ENCODE measurements at places on chromosomes 11 and 22.
A peak's percentile ranks its signal among the peaks of the same experiment; 100 is the strongest.

GRCh38 chr22:42614312-42615091, at the start of gene POLDIP3:
TSS of gene POLDIP3 (minus strand) at chr22:42614883. CDS start at chr22:42614857, 26 bp downstream.
- peak; percentile 97 for DNase-seq

- DNase-seq, result no peak
Observed at GRCh38 chr11:105144887-105145286, 5.3 kb upstream of the CARD18 start.

DNA sequence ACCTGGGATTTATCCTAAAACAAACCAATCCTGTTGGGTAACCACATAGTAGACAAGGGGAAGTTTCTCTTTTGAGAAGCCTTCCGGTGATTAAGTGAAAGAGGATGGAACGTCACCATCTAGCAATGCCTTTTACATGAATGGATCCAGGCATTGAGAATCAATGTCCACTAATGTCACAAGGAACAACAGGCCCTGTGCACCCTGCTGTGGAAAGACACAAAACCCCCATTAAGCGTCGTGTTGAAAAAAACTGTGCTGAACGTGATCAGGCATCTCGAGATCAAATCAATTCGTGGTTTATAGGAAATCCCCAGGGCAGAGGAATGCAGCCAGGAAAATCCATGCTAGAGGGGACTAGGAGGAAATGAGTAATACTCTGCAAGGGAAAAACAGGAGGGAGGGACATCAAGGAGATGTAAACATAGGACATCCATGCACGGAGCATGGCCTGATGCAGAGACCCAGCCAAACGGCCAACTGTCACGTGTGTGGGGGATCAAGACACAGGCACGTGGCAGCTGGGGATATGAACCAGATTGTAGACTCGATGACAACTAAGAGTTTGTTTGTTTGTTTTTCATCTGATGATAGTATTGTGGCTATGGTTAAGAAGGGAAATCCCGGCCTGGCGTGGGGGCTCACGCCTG, 38.6 kb upstream of the CARS1 start:
- DNase-seq, result no peak

- DNase-seq, result no peak
Observed at GRCh38 chr11:7031471-7031871, 11.2 kb downstream of the NLRP14 start.

- no peak for DNase-seq
Observed at GRCh38 chr22:27137871-27138337, 480.5 kb downstream of the MIAT start.

- DNase-seq, result no peak
Observed at GRCh38 chr11:62446091-62446490, 27.3 kb downstream of the SCGB1A1 start.

DNA sequence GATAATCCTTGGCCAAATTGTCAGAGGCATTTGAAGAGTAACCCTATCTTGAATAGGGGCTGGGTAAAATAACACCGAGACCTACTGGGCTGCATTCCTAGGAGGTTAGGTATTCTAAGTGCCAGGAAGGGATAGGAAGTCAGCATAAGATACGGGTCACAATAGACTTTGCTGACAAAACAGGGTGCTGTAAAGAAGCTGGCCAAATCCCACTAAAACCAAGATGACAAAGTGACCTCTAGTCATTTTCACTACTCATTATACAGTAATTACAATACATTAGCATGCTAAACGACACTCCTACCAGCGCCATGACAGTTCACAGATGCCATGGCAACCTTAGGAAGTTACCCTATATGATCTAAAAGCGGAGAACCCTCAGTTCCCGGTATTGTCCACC, 964 bp upstream of the REXO2 start:
- DNase-seq, result no peak

DNA sequence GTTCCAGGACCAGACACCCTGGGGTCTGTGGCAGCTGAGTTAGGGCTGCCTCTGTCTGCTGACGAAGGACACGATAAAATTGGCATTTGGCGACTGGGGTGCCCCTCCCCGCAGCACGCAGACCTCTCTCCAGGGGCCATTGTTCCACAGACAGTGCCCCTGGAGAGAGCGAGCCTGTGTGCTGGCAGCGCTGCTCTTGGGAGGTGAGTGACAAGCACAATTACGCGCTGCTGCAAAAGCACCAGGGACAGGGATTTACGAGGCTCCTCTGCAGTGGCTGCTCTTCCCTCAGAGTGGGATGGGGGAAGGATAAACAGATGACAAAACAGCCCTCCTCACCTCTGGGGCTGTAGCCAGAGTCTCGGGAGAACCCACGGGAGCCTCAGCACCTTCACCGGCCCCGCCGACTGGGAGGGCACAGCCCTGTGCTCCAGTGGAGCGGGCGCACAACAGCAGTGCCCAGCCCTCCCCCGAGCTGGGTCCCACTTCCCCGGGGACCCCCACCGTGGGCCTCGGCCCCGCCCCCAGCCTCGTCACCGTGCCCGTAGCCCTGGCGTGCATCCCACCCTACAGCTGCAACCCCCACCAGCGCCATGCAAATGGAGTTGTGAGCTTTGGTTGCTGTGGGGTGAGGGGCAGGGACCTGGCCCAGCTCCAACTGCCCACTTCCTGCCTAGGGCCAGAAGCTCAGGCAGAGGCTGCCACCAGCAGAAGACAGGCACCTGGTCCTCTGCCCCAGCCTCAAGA, 19.6 kb downstream of the CHID1 start:
- DNase-seq, result peak; percentile 71

DNA sequence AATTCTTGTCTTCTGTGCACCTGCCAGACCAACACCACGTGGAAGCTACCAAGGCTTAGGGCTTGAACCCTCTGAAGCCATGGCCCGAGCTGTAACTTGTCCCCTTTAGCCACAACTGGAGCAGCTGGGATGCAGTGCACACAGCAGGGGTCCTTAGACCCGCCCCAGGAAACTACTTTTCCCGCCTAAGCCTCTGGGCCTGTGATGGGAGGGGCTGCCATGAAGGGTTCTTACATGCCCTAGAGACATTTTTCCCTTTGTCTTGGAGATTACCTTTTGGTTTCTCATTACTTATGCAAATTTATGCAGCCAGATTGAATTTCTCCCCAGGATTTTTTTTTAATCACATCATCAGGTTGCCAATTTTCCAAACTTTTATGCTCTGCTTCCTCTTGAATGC, 9.7 kb downstream of the PATE3 start:
- DNase-seq, result no peak

DNA sequence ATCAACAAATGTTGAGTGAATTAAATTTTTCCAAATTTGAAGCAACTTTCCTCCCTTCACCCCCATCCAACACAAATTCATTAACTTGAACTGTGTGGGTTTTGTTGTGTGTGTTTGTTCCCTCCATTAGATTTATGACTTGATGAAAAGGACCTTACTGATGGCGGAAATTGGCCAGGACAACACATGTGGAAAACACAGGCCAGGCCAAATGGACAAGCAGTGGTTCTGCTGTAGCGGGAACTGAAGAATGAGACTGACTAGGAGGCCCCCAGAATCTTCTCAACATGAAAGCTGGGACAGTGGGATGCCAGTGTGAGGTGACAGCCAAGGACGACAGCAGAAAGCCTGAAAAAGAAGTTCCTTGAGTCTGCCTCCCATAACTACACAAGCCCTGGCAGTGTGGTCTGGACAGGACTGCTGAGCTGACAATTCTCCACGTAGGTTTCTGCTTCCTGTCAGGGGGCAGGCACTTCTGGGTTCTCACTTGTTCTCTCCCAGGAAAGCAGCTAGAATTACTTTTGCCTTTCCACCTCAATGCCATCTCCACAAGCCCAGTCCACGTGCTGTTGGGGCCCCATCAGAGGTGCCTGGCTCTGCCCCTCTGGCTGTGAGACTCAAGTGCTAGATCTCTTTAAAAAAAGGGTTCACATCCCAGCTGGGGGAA, 94.3 kb downstream of the ETS1 start:
- DNase-seq, result no peak

DNA sequence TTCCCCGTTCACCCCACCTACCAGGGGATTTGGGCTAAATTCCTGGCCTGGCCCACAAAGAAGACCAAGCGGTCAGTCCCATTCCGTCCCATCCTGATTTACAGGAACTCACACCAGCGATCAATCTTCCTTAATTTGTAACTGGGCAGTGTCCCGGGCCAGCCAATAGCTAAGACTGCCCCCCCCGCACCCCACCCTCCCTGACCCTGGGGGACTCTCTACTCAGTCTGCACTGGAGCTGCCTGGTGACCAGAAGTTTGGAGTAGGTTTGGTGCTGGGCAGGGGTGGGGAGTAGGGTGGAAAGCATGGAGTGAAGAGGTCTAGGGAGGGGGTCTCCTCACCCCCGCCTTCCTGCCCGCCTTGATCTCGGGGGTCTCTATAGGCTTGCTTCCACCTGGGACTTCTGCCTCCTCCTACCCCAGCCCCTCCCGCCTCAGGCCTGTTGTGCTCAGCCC, at the start of gene SERPING1:
TSS of gene SERPING1 (plus strand) at position 225 of the 455 bp plus-strand sequence. CDS start 586 bp downstream, outside the sequence.
- DNase-seq, result no peak

GRCh38 chr11:9718147-9718546, 54.3 kb downstream of the SWAP70 start:
- peak; percentile 51 for DNase-seq

GRCh38 chr22:48287031-48287430, 1524.6 kb downstream of the TBC1D22A start:
- DNase-seq, result no peak

DNA sequence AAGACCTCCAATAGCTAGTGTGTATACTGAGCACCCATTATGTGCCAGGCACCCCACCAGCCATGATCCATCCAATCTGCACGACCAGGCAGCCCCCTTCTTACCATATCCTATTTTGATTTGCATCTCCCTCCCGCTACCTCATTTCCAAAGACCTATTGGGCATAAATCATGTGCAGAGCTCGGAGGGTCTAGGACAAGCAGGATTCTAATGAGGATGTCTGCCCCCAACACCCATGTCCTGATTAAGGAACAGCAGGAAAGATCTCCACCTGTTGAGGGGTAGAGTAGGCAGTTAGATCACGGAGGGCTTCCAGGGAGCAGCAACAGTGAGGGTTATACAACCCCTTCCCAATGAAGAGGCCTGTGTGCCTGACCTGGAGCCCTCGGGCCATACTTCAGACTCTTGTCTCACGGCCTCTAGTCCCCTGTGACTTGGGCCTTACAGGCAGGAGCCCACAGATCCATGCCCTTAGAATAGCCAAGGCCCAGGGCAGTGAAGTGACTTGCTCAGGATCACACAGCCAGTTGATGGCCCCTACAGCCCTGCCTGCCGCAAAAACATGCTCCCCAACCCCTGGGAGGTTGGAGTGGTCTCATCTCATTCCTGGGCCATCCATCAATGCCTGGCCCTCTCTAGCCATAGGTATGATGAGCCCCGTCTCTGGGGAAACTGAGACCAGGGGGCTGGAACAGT, 3.5 kb downstream of the RAB3IL1 start:
- no peak for DNase-seq

GRCh38 chr22:39268645-39269044, 23.9 kb upstream of the PDGFB start:
- DNase-seq, result no peak

- DNase-seq, result no peak
Observed at GRCh38 chr11:112025707-112026106, 499 bp downstream of the DLAT start.

DNA sequence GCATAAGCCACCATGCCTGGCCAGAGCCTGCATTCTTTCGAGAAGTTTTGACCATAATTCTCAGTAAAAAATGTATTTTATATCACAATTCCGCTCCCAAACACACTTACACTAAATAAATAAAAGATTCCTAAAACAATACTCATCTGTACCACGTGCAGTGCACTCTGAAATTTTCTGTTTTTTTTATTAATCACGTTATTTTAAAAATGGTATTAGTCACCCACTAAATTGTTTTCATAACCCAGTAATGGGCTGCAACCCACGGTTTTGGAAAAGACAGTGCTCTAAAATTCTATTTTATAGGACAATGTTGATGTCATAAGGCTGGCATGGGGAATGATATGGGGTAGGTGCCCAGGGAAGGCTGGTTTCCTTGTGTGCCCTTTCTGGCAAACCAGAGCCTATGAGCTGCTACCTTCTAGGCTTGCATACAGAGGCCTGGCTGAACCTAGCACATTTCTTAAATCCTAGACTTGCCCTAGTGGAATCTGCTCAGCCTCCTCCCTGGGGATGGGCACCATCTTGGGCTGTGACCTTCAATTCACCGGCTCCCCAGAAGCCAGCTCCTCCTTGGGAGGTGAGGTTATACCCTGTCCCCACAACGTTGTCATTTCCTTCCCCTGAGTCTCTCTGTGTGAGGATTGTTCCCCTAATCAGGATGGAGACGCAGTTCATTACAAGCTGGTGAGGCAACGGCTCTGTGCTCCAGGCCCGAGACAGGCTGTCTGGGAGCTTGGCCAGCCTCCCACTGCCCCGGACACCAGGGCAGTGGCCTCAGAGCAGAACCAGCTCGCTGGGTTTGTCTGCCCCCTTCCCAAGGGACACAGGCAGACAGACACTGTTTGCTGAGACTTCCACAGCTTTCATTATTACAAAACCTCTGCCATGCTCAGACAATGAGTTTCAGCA, 116.5 kb upstream of the NAV2 start:
- no peak for DNase-seq

- DNase-seq, result no peak
Observed at GRCh38 chr11:57414612-57415212, 12.2 kb downstream of the SLC43A3 start.

All from NCI-H1417 (cell line).